CD4-positive, alpha-beta T cell treated with Interferon alpha-2 for 1 hour (primary cell): ENCODE measurements at places on chromosomes 6 and 20.

GRCh38 chr6:9086331-9086730, 651.0 kb upstream of the SLC35B3 start:
- DNase-seq: no peak

DNA sequence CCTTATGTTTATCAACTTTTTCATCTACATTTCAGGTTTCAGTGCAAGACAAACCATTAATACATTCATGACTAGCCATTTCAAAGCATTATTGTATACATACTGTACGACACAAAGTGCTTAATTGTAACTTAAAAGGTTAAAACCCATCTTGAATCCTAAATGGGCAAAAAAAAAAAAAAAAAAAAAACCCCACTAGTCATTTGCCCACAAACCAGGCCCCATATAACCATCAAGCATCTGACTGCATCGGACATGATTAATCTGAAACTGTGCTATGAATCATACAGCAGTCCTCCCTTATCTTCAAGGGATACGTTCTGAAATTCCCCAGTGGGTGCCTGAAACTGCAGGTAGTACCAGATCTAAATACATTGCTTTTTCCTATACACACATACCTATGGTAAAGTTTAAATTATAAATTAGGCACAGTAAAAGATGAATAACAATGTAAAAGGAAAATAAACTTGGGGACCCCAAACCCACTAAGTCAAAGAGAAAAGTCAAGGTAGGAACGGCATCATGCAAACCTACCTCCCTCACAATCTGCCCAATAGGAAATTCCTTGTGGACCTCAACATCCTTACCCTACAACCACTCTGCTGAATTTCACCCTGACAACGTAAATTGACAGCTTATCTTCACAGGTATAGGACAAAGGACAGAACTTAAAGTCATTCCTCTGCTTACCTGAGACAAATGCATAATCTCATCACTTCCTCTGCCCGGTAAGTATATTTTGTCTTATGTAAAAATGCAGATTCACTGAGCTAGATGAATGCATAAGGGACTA, 14.3 kb downstream of the B4GALT5 start:
- DNase-seq: no peak

DNA sequence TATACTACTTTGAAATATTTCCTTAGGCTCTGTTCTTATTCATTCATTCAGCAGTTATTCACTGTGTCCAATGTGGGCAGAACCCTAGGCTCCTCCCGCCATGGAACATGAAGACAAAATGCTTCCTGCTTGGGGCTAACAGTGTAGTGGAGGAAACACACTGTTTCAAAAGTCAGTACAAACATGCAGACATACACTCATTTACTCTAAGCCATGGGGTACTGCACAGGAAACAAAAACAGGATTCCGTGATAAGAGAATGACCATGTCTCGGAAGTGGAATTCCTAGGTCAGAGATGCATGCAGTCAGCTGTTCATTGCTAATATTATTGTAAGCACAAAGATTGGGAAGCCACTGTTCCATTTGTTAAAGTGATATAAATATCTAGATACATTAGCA, 18.4 kb upstream of the FAM209A start:
- DNase-seq: no peak

GRCh38 chr20:57061051-57061900, 205.2 kb downstream of the BMP7 start:
- DNase-seq: no peak

DNA sequence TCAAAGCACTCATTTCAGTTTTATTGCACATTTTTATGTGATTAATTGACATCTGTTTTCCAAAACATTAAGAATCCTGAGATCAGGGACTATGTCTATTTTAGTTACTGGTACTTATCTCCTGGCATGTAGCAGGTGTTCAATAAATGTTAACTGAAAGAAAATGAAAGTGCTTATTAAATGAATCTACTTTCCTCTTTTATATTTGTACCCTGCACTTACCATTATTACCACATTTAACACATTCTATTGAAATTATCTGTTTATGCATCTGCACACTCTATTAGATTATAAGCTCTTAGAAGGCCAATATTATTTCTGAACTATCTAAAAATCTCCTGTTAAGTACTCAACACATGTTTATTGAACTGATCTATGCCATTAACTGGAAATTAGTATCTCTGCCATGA, 131.9 kb downstream of the EPM2A start:
- DNase-seq: no peak

- DNase-seq: no peak
Measured at GRCh38 chr6:30882204-30882758, 2.0 kb upstream of the DDR1 start.

- DNase-seq: no peak
Measured at GRCh38 chr6:50093938-50094272, 44.2 kb upstream of the DEFB112 start.

- no peak for DNase-seq
Measured at GRCh38 chr6:32369660-32370059, 2.0 kb downstream of the TSBP1 start.

DNA sequence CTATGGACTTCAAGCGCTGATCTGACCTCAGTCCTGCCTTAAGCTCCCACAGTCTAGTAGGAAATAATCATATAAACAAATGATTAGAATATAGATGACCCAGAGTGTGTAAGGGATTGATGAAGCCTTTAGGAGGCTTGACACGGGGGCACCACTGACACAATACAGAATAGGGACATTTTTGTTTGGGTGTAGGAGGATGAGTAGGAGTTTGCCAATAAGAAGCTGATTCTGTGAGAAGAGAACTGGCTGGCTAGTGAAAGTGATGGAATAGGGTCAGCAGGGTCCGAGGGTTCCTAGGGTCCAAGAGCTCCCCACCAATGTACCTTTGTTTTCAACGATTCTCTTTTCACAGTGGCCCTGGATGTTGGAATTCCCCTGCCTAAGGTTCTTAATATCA, 7.1 kb upstream of the BPIFB4 start:
- no peak for DNase-seq

- no peak for DNase-seq
Measured at GRCh38 chr20:37361336-37361735, 15.4 kb downstream of the SRC start.

DNA sequence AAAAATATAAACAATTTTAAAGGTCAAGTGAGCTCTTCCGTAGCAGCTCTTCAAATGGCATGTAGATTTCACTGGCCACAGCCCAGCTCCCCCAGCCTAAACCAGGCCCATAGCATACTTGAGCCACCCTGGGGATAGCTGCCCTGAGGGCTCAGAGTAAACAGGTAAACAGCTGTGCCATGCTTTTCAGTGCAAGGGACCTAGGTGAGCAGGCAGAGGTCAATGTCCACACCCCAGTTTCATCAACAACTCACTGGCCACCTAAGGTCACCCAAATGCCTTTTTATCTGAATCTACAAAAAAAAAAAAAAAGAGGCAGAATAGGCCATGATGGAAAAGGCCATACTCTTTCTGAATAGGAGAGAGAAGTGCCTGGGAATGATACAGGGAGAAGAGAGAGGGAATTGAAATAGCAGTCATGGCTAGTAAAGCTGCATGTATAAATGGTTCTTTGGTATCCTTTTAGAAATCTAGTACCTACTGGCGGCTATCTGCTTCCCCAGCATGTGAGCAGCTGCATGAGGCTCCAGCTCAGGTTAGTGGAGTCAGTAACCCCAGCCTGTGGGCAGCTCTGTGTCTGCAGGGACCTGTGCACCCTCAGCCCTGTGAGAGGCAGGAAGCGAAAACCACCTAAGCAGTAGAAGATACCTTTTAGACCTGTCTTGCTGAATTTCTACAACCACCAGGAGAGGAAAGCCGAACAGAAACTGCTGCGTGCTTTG, 77.0 kb downstream of the FOXA2 start:
- no peak for DNase-seq

- no peak for DNase-seq
Measured at GRCh38 chr20:44176833-44177534, 10.0 kb downstream of the JPH2 start.

DNA sequence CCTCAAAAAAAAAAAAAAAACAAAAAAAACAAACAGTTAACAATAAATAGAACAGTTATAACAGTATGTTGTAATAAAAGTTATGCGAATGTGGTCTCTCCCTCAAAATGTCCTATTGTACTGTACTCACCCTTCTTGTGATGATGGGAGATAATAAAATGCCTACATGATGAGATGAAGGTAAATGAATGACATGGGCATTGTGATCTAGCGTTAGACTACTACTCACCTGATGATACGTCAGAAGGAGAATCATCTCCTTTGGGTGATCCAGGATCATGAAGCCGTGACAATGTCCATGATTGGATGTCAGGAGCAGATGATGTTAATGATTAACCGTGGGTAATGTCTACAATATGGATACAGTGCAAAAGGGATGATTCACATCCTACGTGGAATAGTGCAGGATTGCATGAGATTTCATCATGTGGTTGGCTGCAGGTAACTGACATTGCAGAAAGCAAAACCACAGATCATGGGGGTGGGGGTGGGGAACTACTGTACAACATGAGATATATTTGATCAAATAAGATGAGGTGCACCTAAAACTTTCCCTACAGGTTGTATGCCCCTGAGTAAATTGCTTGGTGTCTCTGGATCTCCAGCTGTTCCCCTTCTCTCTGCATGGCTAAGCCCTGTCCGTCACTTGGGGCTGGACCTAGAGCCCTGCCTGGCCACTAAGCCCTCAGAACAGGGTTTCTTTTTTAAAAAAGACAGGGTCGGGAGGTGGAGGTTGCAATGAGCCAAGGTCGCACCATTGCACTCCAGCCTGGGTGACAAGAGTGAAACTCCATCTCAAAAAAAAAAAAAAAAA, 6.2 kb upstream of the RBCK1 start:
- DNase-seq: no peak

GRCh38 chr6:51830666-51831065, 256.7 kb downstream of the PKHD1 start:
- DNase-seq: no peak
